ENCODE measurements at places on chromosomes 11 and 22.

GRCh38 chr11:72782081-72782920 lies 11.5 kb downstream of the STARD10 start:
- peak; percentile 64 for DNase-seq

DNA sequence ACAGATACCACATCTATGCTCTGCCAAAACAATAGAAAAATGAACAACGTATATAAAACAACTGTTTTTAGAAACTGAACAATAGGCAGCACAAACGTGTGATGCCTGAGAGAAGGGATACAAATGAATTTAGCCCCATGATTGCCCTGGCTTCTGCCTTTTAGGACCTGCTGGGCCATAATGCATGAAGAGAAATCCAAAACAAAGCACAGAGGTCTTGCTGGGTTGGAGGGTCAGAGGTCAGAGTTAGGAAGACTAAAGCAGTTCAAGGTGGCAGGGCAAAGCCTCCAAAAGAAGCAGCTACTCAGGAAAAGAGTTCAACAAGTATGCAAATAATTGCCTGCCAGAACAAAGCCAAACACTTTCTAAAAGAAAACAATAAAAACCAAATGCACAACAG lies 138.5 kb downstream of the TTC28 start:
- no peak for DNase-seq

GRCh38 chr11:69969890-69970784 lies 108.0 kb upstream of the ANO1 start:
- no peak for DNase-seq

DNA sequence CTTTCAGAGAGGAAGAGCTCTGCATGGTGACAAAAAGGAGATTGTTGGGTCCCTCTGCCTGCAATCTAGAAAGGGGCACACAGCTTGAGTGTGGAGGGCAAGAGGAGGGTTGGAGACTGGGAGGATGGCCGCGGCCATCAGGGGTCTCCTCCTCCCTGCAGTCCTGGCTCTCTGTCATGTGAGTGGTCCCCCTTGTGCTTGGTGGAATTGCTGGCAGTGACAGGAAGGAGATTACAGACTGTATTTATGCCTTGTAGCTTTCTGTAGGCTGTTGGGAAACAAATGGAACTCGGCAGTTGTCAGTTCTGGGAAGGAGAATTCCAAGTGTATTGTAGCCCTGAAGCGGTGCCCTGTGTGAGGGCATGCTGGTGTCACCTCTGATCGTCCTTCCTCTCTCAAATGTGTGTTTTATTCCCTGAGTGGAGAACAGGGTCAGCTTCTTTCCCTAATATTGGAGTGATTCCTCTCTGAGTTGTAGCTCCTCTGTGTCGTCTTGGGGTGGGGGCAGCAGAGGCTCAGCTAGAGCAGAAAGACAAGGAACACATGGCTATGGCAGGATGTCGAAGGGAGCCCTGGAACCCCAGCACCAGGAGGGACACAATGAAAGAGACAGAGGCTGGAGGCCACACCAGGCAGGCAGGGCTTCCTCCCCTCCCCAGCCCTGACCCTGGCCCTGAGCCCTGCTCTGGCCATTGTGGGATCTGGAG lies 163.1 kb downstream of the PKNOX2 start:
- DNase-seq = no peak

DNA sequence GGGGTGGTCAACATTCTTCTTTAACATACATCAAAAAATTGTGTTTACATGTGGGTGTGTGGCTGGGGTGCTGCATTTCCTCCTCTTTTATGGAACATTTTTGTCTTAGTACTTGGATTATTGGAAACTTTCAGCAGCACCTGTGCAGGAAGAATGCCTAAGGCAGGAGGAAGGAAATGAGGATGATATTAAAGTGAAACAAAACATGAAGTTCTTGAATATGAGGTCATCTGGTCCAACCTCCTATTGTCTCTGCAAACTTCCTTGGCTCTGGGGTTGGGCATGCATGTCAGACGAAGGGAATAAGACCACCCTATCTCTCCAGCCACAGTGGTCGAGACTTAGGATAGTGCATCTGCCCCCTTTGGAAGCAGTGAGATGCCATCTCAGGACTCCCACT lies 20.6 kb upstream of the OR9Q1 start:
- no peak for DNase-seq

DNA sequence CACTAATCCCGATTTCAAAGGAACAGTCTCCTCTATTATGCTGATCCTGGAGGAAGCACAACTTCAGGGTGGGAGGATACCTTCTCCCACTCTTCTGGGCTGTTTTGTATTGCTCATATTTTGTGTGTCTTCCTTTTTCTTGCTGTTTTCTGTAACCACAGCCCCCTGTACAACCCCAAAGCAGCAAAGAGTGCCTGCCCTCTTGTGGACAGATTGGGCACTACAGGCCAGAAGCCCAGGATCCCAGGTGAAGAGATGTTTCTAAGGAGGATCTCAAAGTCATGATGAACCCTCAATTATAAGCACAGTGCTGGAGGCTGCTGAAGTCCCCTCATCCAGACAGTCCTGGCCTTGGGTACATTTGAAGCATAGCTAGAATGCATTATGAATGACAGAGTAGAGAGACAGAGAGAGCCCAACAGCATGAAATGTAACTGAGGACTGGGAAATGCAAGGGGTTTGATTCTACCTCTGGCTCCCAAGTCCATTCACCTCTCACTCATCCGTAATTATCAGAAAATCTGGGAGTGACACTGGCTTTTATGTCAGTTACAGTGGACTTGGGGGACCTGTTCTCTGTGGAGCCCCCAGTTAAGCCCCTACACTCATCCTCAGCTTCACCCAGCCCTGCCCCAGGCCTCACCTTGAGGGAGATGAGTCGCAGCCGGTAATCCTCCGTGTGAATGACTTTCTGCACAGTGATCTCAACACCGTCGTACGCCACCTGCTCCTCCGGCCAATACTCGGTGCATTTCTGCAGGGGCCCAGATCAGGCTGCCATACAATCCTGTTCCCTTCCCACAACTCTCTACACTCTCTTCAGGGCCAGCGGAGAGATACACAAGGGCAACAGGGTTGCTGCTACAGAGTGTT lies 6.2 kb upstream of the IGSF22 start:
- peak; percentile 56 for DNase-seq

DNA sequence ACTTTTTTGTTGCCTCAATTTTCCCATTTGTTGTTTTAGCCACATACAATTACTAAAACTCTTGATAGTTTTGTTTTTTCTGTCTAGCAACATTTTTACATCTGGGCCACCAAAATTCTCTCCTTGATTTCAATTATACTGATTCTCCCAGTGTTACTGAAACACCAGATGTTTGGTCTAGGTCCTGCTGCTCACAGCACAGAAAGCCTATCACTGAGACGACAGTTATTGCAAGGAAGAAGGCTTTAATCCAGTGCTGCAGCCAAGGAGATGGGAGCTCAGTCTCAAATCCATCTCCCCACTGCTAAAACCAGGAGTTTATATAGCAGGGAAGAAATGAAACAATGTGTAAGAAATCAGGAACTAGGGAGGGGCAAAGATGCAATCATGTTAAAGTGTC lies 837.7 kb upstream of the CNTN5 start:
- DNase-seq = no peak

DNA sequence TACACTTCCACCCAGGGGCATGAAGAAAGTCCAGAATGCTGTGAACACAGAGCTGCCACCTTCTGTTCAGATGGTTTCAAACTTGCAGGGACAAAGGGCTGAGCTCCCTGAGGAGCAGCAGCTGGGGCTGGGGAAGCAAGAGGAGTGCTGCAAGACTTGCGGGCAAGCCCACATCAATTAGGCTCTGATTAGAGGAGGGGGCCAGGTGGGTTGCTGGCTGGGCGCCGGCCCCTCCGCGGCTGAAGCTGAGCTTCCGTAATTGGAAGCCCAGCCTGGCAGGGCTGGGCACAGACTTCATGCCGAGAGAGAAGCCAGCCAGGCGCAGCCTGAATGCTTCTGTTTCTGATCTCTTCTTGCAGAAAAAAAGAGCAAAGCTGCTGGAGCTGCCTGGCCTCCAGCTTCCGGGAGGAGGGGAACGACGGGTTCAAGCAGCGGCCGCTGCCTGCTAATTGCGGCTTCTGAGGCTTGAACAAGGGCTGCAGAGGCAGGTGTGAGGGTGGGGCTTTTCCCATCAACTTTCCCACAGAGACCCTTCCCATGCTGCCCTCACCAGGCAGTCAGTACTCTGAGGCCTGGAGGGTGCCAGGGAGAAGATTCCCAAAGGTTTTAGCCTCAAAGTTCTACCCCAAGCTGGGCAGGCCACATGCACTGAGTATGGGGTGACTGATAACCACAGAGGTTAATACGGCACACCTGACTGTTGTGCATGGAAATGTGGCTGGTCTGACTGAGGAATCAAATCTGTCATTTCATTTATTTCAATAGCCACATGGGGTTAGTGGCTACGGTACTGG lies 91.1 kb upstream of the LMO1 start:
- peak; percentile 96 for DNase-seq

DNA sequence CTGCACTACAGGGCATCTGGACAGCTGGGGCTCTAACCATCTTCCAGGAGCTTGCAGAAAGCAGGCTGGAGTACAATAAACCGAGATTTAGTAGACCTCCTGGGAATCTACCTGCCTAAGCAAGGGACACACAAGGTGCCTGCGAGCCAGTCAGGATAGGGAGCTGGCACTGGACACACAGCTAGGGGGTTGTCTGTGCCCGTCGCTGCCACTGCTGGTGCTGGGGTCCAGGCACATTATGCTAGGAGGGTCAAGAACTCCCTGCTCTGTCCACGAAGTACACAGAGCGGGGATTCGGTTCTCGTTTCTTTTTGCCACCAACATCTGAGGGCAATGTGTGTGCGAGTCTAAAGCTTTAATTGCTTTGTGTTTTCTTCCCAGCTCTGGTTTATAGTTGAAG lies 4.2 kb downstream of the RIC8A start:
- DNase-seq = no peak

GRCh38 chr11:87179621-87180020 lies 141.9 kb downstream of the TMEM135 start:
- DNase-seq = no peak

DNA sequence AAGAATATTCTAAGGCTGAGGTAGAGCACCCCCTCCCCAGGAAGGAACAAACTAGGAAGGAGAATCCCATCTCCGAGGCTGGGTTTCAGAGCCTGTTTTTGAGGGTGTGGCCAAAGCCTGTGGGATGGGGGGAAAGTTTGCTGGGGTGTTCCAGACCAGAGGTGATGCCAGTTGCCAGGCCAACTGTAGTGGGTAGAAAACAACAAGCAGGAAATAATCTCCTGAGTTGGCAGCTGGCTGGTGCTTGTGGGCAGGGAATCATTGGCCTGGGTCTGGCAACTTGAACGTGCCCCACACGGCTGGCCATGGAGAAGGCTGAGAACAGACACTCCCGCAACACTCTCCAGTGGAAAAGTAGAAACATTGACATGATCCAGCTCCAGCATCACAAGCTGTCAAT lies 385.6 kb downstream of the ETS1 start:
- DNase-seq = peak; percentile 24

GRCh38 chr11:60971520-60971919 lies at the start of gene CD6:
CD6 (plus strand) TSS chr11:60971680; CDS start chr11:60971866, 186 bp downstream.
- no peak for DNase-seq
